ENCODE measurements at places on chromosomes 12 and 14. TPM values are rescaled to one million over a fixed set of nuclear protein-coding genes. Genes with fewer than 3 reads are reported as not detected.

RFX4 gene
- not detected for total RNA-seq

CYP46A1 gene
- total RNA-seq = 0.32 TPM

MYG1 gene
- total RNA-seq = 58.5 TPM

TAS2R50 gene
- total RNA-seq = 1.9 TPM

CNTN1 gene
- not detected for total RNA-seq

TTC6 gene
- not detected for total RNA-seq

DNA sequence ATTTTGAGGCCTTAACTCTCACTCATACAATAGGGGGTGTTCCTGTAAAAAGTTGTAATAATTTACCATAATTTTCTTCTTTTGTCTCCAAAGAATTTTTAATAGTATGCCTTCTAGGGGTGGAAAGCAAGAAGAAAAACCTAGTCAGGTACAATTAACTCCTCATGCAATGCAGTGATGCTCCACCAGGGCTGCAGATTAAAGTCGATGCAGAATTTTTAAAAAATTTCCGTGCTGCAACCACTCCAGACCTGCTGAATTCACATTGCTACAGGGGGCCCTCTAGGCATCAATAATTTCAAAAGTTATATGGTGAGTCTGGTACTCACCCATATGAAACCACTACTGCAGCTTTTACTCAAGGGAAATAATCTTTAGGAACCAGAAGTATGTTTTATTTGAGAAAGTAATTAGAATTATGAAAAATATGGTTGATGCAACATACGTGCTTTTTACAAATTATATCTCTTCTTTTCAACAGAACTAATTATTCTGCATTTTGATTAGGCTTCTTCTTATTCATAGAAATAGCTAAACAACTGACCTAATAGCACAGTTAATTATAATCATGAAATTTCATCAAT lies 353.2 kb downstream of the BCAT1 start:
- DNase-seq = no peak

DNA sequence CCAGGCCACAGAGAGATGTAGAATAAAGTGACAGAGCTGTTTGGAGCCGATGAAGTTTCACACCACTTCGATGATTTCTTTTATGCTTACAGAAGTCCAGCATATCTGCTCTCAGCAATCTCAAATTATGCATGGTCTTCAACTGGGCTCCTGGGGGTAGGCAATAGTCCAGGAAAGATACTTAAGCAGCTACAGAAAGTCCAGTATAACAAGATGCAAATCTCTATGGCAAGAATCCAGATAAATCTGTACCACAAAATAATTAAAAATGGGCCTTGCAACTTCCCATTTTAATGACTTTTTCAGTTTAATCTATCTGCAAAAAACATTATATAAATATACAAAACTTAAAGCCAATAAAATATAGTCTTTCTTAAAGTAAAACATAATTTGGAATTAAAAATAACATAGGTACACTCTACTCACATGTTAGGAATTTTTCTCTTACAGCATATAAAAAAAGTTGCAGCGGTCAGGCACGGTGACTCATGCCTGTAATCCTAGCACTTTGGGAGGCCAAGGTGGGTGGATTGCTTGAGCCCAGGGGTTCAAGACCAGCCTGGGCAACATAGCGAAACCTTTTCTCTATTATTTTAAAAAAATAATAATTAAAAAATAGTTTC lies 20.5 kb upstream of the RAD51AP1 start:
- DNase-seq = no peak

DNA sequence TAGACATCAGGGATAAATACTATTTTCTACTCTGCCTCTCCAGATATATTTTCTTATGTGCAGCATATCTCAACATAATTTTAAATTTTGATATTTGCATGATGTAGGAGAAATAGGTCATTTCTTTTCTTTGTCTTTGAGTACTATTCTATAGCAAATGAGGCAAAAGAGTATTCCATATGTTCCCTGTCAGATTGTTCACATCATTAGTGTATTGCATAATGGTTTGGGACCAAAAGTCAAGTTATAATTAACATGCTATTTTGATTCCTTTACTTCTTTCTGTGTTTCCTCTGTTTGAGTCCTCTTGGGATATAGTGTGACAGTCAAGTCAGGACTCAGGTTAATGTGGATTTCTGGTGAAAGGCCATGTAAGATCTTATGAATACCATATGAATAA lies 864.6 kb upstream of the FBXO33 start:
- no peak for DNase-seq

DNA sequence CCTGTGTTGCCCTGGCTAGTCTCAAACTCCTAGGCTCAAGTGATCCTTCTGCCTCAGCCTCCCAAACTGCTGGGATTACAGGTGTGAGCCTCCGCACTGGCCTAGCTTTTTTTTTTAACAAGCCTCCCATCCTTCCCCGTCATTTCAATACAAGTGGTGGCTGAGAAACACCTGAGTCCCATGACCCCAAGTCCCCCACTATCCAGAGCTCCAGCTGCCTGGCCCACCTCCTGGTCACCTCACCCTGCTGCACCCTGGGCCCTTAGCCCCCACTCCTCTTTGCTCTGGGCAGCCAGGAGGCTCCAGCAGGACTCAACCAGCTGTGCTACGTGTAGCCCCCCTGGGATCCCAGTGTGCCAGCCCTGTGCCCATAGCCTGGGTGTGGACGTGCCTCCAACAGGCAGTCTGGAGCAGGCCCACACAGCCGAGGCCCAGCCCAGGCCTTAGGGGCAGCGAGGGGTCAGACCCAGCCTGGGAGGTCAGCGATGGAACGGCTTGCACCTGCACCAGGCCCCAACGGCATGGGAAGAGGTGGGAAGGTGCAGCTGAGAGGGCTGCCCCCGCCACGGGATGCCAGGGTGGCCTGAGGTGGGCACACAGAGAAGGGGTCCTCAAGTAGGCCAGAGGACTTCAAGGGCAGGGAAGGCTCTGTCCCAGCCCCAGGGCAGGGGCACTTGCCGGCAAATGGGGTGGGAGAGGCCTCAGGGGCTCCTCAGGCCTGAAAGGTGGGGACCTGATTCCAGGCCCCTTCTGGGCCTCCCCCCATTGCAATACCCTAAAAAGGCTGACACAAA lies 6.5 kb downstream of the AHNAK2 start:
- DNase-seq = no peak

GRCh38 chr14:81940651-81941050 lies 407.0 kb upstream of the SEL1L start:
- no peak for DNase-seq

DNA sequence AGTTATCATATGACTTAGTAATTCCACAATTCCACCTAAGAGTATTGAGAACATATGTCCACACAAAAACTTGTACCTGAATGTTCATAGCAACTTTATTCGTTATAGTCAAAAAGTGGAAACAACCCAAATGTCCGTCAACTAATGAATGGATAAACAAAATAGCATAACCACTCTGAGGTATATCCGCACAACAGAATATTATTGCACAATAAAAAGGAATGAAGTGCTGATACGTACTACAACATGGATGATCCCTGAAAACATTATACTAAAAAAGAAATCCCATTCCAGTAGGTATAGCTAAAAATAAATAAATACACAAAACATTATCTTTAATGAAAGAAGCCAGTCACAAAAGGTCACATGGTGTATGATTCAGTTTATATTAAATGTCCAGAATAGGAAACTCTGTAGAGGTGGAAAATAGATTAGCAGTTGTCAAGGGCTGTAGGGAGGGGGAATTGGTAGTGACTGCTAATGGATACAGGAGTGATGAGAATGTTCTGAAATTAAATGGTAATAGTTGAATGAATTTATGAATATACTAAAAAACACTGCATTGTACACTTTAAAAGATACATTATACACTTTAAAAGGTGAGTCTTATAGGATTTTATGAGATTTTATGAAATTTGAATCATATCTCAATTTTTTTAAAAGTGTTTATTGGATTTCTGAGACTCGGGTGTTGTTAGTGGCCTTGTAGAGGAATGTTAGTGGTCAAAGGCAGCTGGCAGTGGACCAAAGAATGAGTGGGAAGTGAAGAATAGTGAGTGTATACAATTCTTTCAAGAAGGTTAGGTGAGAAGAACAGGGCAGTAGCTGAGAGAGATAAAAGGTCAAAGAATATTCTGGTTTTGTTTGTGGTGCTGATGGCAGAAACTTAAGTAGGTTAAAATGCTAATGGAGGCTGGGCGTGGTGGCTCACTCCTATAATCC lies 36.3 kb upstream of the BAZ1A start:
- DNase-seq = no peak

DNA sequence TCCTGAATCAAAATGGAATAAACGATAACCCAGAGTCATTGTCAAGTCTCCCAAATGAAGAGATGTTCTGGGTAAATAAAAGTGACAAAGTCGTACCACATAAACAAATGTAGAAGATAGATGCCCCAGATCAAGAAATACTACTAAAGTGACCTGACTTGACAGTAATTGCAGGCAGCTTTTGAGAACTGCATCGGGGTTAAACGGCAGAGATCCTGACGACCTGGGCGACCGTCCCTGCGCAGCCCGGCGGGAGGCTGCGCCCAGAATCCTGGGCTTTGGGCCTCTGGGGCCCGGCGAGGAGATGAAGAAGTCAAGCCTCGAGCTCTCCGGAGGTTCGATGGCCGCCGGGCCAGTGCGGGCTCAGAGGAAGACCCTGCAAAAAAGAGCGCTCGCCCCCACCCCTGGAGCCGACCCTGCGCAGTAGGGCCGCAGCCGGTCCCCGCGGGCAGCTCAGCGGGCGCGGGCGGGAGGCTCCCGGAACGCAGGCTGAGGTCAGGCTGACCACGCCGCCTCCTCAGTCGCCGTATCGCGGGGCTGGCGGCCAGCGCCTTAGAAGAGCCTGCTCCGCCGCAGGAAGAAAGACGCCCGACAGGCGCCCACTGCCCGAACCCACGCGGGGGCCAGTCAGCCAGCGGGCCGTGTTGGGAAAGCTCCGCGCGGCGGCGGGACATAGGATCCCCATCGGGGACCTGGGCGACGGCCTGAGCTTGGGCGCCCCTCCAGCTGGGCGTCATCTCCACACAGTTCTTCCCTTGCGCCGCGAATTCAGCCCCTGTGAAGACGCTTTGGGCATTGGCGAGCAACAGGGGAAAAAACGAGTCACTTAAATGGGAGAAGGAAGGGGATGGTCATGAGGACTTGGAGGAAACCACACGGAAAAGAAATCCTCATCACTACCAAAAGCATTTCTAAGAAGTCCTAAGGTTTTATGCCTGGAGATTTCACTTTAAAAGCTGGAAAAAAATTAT lies 16.0 kb downstream of the NKX2-1 start:
- DNase-seq = no peak

- DNase-seq = no peak
Measured at GRCh38 chr12:793037-793436, 40.7 kb downstream of the WNK1 start.

GRCh38 chr12:102602521-102602920 lies 122.2 kb upstream of the IGF1 start:
- DNase-seq = no peak

DNA sequence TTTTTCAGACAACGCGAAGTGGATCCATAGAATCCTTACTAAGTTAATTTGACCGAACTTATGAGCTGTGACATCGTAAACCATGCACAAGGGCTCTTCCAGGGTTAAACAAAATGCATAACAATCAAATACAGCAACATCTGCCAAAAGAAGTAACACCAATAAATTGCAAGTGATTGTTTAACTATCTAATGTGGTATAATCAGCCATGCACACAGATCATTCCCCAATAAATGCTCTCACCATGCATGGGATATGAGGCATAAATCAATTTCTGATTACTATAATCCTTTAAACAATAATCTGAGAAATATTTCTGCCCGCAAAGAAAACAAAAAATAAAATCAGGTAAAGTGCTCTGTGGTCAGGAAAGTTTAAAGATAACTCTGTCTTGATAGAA lies 7.7 kb upstream of the PLEKHG7 start:
- no peak for DNase-seq

DNA sequence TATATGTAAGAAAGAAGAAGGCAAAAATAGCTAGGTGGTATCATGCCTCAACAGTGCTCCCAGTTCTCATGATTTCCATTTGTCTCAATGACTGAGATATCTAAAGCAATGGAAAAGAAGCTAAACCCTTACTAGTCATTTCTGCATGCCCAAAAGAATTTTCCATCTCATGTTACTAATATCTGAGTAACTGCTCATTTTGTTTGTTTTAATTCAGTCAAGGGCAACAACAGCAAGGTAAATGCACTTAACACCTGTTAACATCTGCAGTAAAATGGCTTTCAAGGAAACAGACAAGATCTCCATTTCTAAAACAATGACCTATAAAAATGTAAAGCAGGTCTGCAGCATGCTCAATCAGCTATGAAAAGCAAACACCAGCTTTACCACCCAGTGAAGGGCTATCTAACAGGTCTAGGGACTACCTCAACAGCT lies 19.4 kb upstream of the SELPLG start:
- no peak for DNase-seq

DNA sequence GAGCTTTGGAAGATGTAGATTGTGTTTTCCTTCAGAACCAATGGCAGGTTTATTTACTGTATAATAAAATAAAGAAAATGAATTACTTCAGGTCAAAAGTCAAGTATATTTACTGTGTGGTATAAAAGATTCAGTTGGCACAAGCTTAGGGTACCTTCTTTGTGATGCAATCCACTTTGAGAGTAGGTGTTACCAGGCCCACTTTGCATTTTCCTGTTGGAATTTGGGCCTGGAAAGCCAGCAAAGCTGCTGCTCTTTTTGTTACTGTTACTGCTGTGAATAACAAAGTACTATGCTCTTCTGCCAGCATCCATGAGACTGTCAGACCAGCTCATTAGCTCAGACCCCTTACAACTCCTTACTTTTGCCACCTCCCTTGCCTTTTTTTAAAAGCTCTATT lies 649.0 kb upstream of the SEL1L start:
- DNase-seq = no peak

Data from naive thymus-derived CD4-positive, alpha-beta T cell (primary cell).